ENCODE measurements at places on chromosomes 12 and 14.
A peak's percentile ranks its signal among the peaks of the same experiment; 100 is the strongest.

DNA sequence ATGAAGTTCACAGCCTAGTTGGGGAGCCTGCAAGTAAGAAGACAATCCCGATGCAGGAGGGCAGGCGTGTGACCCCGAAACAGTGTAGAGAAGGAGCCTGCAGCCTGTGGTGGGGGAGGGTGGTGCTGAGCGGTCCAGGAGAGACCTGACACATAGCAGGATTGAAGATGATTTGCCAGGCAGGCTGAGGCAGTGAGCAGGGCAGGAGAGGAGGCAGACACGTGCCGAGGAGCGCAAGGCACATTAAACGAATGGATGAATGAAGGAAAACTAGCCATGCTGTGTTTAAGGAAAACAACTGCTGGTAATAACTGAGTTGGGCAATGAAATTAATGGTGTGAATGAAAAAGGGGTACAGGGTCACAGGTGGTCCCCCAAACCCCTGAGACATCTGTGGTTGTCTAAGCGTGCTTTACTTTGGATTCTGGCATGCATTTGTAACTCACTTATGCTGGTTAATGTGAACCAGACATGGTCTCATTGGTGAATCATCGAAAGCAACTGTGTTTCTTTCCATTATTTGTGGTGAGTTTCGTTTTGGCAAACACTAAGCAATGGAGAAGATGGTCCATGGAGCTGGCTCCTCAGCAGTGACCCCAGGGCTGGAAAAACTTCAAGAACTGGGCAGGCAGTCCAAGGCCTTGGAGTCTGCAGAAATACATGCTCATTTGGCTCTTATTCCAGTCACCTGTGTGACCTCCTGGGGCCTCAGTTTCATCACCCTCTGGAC is 96.9 kb upstream of the EVL start:
- DNase-seq = no peak

DNA sequence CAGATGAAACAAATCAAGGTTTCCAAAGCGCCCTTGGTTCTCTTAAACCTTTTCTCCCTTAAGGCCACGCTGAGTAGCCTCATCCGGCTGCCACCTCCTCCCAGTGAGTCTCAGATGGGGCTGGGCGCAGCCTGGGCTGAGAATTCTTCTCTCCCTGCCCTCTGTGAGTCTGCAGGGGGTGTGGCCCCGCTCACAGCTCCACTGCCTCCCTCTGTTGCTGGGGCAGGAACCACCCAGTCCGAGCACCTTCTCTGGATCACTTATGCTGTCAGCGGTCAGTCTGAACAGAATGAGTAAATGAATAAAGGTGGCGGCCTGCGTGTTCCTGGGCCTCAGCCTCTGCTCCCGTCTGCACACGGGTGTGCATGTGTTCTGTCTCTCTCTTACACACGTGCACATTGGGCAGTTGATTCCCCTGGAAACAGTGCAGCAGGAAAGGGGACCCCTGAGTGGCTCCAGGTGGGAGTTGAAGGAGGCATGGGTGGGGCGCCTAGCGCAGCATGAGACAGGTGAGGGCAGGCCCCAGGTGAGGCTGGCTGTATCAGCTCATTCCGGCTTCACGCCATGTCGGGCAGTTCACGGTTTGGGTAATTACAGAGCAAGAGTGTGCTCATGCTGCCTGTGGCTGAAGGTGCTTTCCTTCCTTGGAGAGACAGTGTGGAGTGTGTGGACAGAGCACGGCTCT is 4.3 kb downstream of the PAPLN start:
- DNase-seq = no peak

- no peak for DNase-seq
Observed at GRCh38 chr12:45743247-45743646, 13.7 kb downstream of the ARID2 start.

DNA sequence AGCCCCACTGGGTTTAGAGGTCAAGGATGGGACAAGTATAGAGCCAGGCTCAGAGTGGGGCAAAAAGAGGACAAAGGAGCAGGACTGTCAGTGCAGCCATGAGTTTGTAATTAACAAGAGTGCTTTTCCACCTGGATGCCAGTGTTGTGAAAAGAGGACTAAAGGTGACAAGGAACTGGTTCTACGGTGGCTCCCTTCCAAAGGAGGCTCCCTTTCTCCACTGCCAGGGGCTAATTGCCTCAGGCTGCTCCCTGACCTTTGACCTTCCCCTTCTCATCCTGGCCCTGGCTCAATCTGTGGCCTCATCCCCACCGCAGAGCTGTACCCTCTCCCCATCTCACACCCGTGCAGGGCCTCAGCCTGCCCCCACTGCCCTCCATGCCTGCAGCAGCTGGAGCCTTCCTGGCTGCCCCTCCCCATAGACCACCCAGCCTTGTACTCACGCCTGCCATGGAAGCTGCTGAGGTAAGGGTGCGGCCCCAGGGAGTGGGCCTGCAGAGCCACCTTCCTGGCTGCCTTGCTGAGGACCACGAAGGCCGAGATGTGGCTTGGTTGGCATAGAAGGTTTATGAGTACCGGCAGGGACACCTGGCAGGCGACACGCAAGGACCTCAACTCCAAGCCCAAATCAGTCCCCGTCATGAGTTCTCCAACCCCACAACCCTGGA is 24.8 kb upstream of the FKBP4 start:
- DNase-seq = no peak

GRCh38 chr12:39122562-39123204 is 217.3 kb upstream of the CPNE8 start:
- DNase-seq = no peak

DNA sequence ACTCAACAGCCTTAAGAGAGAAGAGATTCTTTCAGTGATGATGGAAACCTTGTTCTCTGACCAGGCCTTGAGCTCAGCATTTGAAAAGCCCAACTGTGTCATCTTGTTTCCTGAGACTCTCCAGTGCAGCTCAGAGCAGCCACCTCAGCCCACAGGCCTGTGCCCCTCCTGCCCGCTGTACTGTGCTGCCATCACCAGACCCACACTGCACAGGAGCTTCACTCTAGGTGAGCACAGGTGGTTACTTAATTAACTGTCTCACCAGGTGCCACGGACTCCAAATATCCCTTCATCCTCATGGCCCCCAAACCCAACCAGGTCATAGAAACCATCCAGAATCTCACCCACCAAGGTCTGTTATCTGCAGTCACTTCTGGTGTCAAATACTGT is 51.3 kb downstream of the JAG2 start:
- no peak for DNase-seq

DNA sequence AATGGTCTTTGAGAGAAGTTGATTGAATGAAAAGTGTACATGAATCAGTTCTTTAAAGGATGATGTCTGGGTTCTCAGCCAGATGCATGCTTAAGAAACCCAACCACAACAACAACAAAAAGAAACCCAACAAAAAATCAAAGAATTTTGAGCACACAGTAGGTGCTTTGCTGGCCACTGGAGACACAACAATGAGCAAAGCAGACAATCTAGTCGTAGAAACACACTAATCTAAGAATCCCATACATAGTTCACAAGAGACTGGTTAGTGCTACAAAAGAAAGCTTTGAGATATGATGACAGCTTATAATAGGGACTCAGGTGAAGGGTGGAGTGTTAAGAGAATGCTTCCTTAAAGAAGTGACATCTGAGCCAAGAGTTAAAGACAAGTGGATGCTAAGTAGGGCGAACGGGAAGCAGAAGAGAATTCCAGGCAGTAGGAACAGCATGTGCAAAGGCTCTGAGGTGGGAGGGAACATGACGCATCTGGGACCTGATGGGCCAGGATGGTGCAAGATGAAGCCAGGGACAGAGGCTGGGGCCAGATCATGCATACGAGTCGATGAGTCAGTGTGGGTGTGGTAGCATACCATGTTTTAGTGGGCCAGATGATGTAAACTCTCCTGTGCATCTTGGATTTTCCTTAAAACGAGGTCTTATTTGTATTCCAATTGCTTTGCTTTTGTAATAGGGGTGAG is 4.6 kb upstream of the HIP1R start:
- DNase-seq = no peak

DNA sequence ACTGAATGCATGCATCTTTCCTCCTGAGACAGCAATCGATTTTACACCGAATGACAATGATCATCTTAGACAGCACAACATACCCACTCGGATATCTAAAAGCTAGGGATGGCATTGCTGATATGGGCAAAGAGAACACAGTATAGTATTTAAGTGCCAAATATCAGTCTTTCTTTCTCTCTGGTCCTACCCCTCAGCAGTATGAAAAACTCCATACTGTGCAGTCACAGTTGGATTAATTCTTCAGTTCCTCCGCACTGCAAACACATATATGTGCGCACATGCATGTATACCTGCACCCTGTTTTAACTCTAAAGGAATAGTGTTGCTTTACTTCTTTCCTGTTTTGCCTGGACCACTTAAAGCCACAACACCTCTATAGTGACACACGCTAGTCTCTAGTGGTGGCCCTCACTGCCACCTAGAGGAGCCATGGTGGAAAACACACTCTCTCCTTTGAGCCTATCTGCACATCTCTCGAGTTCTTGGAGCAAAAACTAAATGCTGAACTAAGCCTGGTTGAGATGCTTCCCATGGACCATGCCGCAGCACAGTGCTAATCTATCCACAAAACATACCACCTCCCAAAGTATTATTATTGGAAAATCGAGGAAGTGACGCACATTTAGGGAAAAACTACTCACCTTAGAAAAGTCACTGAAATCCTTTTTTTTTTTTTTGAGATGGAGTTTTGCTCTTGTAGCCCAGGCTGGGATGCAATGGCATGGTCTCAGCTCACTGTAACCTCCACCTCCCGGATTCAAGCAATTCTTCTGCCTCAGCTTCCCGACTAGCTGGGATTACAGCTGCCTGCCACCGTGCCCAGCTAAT is 11.9 kb downstream of the TMEM52B start:
- peak; percentile 10 for DNase-seq

DNA sequence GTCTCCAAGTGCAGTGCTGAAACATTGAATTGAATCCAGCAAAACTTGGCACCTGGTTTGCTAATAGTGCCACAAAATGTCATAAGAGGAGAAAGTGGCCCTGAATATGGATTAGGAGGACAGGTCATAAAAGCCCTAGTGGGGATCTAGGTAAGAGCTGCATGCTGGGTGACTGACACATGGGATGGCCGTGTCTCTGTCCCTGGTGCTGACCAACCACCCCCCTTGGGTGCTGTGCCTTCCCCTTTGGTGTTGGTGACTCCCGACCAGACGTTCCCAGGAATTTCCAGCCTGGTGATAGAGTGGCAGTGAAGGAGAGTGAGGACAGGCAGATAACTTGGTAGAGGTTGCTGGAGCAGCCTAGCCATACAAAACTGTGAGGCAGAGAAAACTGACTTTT is 142.8 kb downstream of the VRK1 start:
- no peak for DNase-seq

GRCh38 chr14:70905301-70905700 is 2.0 kb upstream of the PCNX1 start:
- no peak for DNase-seq

DNA sequence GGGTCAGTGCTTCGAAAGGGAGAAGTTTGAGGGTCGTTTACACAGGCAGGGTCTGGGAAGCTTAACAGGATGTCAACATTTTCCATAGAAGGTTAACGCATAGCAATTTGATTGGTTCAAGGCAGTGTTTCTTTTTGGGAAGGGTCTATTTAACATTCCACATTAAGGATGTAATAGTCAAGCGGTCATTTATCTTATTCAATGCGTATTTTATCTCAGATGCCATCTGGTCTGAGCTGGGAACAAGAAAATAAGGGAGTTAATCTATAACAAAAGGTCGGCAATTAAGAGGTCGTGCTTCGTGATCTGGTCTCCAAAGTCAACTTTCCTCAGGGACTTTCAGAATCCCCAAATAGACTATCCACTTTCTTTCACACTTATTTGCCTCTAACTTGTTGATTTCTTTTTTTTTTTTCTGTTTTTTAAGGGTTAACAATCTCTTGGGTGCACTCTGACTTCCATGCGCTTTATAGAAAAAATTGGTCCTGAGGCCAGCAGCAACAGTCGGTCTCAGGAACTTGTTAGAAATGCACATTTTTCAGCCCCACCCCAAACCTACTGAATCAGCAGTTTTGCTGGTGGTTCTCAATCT is 550 bp upstream of the RESF1 start:
- no peak for DNase-seq

GRCh38 chr14:70714055-70714550 is 72.4 kb downstream of the TTC9 start:
- peak; percentile 11 for DNase-seq

DNA sequence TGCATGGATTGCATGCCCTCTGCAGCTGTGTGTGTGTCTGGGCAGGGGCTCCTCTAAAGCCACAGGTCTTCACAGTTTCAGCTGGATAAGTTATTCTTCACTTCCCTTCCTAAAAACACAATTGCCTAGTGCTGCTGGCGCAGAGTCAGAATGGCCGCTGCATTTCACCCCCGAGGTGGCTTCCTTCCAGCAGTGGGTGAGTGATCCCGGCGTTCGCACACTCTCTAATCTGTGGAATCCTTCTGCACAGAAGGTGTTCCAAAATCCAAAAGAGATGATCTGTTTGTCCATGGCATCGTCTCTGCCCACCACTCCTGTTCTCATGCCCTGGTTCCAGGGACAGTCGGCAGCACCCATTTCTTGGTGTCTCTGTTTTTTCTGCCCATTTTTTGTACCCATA is 340.7 kb downstream of the DPF3 start:
- no peak for DNase-seq

DNA sequence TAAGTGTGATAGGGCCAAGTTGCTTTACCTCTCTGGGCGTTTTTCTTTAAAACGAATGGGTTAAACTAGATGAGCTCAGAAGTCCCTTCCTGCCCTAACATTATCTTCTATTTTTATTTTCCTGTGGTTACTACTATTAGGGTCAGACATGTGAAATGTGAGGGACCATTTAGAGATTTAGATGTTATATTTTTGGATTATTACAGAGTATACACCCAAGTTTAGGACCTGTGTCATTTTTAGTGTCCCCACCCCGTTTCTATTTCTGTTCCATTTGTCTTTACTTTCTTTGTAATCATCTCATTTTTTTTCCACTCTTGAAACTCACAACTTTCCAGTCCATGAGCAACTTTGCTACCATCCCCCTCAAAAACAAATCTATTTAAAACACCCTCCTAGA is 56.3 kb downstream of the SLC4A8 start:
- DNase-seq = no peak

- no peak for DNase-seq
Observed at GRCh38 chr12:112684742-112685141, 106.8 kb upstream of the RPH3A start.

GRCh38 chr14:75486318-75486717 is 36.0 kb upstream of the BATF start:
- DNase-seq = no peak

DNA sequence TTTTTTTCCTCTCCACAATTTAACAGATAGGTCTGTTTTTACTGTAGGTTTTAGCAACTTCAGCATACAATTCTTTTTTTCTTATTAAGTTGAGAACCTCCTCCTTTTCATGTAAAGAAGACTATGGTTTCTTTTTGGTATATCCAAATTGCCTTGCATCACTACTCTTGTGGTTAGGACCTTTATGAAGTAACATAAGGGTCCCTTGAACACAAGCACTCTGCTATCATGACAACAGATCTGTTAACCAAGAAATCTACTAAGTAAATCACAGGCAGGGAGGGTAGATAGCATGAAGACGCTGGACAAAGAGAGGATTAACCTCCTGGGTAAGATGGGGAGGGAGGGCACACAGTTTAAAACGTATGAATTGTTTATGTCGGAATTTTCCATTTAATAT is 380.6 kb downstream of the CCDC91 start:
- DNase-seq = no peak

- no peak for DNase-seq
Observed at GRCh38 chr12:123468786-123469185, 10.8 kb downstream of the SNRNP35 start.

GRCh38 chr14:90398315-90398839 is 1.5 kb downstream of the CALM1 start:
- DNase-seq = no peak

GRCh38 chr12:46553266-46553665 is 180.7 kb upstream of the SLC38A2 start:
- no peak for DNase-seq
